ENCODE measurements at places on chromosomes 7 and 10.

DNA sequence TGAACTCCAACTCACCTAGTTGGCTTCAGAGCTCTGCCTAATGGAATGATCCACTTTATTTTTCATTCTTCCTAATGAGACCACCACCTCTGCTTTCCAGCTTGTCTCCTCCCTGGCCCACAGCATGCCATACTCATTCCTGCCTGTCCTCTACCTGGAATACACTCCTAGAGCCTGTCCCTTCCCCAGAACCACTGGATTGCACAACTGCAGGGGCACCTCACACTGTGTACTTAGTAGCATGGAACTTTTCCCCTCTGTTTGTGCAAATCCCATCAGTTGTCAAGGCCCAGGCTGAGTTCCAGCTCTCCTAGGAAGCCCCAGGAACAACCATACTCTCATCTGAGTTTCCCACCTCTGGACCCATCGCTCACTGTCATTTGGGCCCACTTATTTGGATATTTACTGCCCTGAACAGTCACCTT is 15.6 kb downstream of the ALDH18A1 start:
- DNase-seq = no peak

DNA sequence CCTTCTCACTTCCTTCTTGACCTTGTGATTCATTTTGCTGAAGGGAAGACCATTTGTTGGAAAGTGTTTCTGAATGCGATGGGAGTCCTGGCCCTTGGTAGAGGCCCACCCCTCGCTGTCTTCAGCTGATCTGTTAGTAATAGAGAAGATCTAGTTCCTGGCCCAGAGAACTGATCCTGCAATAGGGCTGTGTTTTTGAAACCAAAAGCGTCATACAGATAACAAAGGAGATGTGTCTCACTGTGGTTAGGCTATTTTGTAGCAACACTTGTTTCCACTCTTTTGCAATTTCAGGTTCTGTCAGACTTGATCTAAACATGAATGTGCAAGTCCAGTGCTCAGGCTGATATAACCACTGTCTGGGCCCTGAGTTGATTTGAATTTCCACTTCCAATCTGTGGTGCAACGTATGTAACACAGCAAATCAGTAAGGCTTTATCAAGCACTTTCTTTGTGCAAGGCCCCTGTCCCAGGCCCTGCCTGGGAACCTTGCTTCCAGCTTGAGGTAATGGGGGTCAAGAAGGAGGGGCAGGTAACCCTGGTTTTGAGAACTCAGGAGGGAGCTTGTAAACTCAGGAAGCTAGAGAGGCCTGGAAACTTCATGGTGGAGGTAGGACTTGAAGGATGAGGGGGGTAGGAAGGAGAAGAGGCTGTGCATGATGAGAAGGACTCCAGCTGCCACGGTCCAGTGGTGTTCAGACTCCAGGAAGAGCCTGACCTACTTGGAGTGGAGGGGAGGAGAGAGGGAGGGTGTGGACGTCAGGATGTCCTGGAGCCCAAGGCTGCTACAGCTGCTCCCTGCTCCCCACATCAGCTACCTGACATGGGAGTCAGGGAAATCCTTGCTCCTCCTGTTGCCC is 42.2 kb upstream of the SRGN start:
- DNase-seq = no peak

- no peak for DNase-seq
Measured at GRCh38 chr7:107691716-107692115, 31.1 kb downstream of the SLC26A4 start.

DNA sequence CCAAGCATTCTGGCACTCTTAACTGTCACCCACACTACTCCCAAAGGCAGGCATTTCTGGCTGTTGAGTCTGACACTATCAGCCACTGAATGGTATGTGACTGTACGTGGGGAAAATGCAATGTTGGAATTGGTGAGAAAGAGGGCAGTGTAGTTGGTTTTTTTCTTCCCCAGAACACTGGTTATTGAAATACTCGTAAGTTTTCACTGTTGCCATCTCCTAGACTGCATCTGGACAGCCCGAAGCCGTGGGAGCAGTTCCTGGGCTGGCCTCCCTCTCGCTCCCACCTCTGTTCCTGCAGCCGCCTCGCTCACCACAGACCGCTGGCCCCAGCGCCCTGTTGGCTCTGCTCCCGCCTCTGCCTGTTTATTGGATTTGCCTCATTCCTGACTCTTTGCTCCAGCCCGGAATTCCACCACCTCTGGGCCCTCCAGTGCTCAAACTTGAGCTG is 5.7 kb downstream of the PLCE1 start:
- DNase-seq = no peak

- DNase-seq = no peak
Measured at GRCh38 chr10:30858499-30858898, 173.2 kb downstream of the ZNF438 start.

GRCh38 chr10:32241946-32242345 is 105.0 kb downstream of the EPC1 start:
- DNase-seq = no peak

GRCh38 chr7:33876596-33877274 is 28.6 kb upstream of the BMPER start:
- DNase-seq = no peak

DNA sequence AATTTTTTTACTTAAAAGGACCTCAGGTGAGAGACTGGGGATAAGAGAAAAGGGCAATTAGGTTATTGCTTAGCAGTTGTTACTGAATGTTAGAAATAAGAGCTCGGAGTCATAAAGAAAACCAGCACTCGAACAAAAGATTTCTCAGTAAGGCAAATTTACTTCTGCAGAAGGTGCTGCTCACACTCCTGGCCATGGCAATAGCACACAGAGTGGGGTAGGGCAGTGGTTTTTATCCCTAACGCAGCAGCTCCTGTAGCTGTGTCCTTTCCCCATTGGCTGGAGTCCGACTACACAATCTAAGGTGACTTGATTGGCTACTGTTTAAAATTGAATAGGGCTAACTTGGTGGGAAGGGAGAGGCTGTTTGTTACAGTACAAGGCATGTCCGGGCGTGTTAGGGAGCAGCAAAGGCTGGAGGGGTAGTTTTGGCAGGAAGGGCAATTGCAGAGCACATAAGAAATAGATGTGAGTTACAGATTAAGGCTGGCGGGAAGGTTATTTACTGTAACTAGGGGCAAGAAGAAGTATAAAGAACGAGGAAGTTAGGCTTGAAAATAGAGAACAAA is 112.1 kb downstream of the AKR1D1 start:
- DNase-seq = no peak

GRCh38 chr7:149558149-149558861 is 60.7 kb upstream of the ZNF746 start:
- DNase-seq = no peak

DNA sequence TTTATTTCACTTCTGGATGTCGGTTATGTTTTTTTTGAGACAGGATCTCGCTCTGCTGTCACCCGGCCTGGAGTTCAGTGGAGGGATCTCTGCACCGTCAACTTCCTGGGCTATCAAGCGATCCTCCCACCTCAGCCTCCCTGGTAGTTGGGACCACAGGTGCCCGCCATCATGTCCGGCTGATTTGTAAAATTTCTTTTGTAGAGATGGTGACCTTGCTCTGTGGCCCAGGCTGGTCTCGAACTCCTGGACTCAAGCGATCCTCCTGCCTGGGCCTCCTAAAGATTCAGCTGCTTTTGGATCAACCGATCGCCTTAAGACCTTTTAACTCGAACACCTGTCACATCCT is 606 bp upstream of the RABGEF1 start:
- DNase-seq = no peak

DNA sequence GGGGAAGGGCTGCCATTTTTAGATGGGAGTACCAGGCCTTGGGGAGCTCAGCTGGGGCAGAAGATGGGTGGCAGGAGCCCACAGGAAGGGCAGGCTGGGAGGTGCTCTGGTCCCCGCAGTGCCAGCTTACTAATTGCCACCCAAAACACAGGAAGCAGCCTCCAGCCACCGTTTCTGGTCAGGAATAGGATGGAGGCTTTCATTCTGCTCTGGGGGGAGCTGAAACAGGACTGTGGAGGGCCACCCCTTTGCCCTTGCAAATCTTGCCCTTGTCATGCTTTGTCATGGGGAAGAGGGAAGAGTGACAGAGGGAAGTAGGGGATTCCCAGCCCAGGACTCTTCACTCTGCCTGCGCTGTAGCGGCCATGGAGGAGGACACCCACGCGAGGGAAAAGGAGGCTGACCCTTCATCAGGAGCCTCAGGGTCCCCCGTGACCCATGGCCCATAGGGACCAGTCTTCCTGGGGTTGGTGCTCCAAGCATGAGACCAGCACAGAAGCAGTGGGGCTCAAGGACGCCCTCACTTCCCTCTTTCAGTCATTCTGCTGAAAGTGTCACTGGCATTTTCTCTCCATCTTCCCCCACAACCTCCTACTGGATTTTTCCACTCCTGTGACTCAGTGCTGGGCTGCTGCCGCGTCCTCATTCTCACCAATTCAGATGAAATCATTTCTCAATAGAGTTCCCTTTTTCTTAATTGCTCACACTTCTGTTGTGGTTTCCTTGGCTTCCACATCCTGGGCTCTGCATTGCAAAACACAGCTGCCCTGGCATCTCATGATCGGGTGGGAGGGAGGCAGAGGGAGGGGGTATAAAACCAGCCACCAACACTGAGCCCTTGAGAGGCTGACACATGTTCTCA is 61.9 kb downstream of the MKI67 start:
- DNase-seq = no peak

DNA sequence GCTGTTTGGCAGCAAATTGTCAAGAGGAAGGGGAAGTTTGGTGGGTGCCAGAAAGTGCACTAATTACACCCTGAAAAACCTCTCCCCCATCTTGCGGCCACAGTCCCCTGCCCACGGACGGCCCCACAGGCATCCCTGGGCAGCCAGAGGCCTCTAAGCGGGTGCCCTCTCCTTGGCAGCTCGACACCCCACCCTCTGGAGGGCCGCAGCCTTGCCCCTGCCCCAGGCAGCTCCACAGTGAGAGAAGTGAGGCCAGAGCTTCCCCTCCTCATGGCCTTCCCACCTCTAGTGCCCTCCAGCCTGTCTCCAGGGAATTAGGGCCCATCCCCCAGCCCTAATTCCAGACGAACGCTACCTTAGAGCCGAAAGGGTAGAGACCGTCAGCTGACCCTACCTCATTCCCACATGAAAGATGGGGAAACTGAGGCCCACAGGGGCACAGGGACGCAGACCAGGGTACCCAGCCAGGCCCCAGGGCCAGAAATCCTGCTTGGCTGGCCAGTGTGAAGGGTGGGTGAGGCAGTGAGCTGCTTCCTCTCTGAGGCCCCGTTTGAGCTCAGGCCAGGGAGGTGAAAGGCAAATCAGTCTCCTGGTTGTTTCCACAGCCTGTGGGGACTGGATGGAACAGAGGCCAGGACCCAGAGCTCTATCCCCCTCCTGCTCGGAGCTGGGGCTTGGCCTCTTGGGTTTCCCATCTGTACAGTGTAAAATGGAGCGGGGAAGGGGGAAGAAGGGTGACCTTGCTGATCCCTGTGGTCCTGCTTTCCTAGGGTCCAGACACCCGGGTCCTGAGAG is 10.0 kb downstream of the ZCCHC24 start:
- no peak for DNase-seq

DNA sequence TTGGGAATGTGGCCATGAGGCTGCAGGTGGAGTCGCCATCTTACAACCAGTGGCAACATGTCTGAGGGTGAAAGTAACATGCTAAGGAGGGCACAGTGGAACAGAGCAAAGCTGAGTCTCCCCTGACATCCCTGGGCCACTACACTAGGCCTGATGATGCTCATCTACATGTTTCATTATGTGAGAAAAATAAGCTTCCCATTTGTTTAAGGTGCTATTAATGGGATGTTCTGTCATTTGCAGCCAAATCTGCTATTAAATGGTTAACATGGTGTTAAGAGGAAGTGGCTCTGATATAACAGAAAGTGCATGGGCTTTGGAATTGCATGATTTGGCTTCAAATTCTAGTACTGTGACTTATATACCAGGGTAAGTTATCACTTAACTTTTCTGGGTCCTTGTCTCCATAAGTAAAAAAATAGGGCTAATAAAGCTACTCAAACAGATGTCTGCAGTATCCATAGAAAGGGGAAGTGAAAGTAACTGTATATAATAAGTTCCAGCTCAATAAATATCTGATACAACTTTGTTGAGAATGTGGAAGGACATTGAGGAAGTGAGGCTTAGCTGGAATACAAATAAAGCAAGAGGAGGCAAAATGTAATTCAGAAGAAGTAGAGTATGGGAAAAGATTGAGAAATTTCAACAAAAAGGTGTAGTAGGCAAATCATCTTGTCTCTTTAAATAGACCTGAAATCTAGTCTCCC is 158.9 kb downstream of the RTKN2 start:
- no peak for DNase-seq

GRCh38 chr7:1320616-1321240 is 88.1 kb downstream of the UNCX start:
- no peak for DNase-seq

DNA sequence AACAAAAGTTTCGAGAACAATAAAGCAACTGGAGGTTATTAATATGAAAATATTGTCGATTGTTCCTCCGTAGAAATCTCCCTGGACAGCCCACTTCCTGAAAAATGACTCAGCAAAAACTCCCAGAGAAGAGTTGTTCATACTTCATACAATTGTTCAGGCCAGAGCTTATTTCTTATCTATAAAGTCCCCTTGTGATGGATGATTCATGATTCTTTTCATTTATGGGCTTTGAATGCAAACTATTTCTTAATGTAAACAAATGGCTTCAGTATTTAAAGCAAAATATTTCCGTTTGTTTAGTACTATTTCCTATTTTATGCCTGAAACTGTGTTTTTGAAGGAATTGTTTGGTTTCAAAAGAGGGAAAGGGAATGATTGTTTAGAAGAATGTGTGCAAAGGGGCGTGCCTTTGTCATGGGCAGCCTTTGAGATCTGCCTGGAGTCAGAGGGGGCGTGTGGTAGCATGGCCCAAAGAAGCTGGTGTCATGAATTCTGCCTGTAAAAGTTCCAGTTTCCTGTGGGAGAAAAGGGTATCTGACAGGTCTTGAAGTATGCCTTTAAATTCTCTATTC is 26.2 kb upstream of the EXOC6 start:
- DNase-seq = no peak

- no peak for DNase-seq
Measured at GRCh38 chr7:76294344-76295024, 8.0 kb upstream of the HSPB1 start.

DNA sequence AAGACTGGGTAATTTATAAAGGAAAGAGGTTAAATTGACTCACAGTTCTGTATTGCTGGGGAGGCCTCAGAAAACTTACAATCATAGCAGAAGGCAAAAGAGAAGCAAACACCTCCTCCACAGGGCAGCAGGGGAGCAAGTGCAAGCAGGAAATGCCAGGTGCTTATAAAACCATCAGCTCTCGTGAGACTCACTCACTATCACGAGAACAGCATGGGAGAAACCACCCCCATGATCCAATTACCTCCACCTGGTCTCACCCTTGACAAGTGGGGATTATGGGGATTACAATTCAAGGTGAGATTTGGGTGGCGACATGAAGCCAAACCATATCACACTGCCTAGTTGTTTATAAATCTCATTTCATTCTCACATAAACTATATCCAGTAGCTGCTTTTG is 28.0 kb upstream of the CPN1 start:
- DNase-seq = no peak

All from NCI-H2029 treated with DMSO at 0.1 percent for 48 hours (cell line).